Femur (tissue), 1 donor: ENCODE measurements at places on chromosomes 2 and 18.

DNA sequence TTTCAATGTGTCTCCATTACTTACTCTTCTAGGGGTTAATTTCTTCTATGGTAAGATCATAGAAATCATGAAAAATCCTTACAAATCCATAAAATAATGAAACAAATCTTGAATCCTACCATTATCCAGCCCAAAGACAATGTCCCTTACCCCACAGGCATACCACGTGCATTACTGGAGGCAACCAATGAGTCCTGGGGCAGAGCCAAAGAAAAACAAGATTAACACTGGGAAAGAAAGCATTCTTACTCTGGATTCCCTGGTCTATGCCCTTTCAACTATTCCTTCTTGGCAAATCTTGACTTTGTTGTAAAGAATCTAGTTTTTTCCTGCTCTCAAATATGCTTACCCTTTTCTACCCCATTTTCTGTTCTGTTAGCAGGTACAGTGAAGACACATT lies 3.1 kb upstream of the GALNT1 start:
- DNase-seq, result no peak

- no peak for DNase-seq
Measured at GRCh38 chr18:69956665-69957620, 9.3 kb upstream of the CD226 start.

DNA sequence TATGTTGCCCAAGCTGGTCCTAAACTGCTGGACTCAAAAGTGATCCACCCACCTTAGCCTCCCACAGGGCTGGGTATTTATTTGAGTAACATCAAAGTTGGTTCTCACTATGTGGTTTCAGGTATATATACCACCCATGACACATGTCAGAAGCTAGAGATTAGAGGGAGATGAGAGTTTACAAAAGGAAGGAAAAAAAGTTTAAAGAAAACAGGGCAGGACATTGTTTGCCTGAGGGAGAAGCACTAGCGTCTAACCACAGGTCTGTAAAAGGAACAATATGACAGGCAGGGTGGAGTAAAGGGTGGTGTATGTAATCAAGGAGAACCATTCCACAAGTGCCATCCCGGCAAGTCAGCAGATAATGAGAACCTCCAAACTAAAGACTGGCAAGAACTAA lies 8.5 kb downstream of the CEP76 start:
- no peak for DNase-seq

GRCh38 chr2:164542581-164543021 lies 78.7 kb downstream of the GRB14 start:
- no peak for DNase-seq

DNA sequence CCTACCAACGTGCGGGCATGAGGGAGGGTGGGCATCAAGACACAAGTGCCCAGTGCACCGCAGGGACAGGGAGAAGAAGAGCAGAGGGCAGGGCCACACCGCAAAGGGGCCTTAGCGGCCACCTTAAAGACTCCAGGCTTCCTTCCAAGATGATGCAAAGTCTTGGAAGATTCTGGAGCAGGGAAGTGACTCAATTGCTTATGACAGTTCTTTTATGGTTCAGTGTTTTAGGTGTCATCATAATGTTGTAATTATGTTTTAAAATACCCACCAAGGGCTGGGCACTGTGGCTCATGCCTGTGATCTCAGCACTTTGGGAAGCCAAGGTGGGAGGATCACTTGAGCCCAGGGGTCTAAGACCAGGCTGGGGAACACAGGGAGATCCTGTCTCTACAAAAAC lies 44.5 kb upstream of the SEMA4C start:
- DNase-seq, result no peak

GRCh38 chr18:74257083-74257482 lies 34.7 kb downstream of the CYB5A start:
- no peak for DNase-seq

GRCh38 chr2:37615804-37616676 lies 55.4 kb downstream of the CDC42EP3 start:
- DNase-seq, result no peak

DNA sequence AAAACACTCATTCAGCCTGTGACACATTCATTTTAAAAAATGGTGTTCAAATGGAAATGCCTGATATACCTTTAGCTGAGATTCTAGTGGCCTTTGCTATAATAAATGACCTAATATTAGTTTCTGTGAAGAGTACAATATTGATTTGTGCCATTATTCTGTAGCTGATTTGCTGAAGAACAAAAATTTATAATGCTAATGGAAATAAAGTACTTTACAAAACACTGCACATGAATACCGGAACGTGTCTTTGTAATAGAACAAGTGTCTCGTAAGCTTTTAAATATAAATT lies 138.7 kb downstream of the WDR7 start:
- DNase-seq, result no peak

GRCh38 chr18:79393635-79394533 lies 1.8 kb upstream of the NFATC1 start:
- peak; percentile 96 for DNase-seq

DNA sequence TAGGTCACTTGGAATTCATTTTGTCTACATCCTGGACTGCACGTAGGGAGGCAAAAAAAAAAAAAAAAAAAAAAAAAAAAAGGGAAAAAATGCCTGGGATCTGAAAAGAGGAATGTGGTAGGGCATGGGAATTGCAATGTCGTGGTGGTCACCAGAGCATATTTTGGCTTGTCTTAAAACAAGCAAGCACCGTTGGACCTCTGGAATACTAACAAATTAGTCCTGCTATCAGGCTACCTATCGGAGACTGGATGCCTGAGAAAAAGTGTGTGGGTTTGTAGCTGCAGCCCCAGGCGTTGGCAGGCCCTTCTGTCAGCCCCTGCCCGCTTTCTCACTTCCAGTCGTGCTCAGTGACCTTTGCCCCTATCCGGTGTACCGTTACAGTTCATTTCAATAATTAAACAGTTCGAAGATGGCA lies 588.5 kb upstream of the ZEB2 start:
- DNase-seq, result no peak

DNA sequence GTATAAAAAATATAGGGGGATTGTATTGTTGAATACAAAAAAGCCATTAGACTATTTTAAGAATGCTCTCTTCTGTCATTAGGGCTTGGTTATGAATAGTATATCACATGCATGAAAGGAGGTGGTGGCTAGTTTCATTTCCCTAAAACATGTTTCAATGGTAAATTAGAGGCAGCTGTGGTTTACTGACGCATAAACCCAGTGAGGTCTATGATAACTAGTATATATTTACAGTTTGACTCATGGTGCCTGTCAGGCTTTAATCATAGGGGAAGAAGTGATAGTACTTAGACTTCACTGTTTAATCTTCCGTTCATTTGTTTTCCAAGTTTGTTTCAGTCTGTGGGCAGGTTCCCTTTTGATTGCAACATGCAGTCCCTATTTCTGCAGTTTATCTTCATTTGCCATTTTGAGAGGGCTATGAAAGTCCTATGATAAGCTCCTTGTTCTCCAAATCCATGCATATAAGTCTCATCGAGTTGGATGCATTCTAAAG lies 55.1 kb upstream of the MAP4K3 start:
- no peak for DNase-seq

- no peak for DNase-seq
Measured at GRCh38 chr2:43087413-43087812, 139.0 kb downstream of the ZFP36L2 start.

DNA sequence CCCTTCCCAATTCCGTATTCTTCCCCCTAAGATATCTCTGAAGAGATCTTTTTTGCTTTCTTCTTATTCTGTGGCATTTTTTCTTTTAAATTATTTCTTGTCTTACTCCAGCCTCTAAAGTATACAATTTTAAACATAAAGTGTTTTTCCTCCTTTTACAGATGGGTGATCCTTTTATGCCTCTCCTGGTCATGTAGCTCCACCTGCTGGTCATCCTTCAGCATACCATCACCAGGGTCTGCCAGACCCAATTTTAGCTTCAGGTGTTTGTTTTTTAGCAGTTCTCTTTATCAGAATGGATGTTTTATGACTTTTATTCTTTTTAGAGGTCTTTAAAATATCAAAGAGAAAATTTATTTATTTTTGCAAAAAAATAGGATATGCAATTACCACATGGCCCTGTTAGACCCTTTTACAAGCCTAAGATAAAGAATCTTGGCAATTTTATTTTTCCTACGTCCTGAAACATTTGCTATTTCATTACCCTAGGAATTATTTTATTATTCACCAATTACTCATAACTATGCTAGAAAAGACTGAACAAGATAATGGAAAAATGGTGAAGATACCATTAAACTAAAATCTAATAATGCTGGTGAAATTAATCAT lies 55.5 kb downstream of the PIGN start:
- peak; percentile 76 for DNase-seq

DNA sequence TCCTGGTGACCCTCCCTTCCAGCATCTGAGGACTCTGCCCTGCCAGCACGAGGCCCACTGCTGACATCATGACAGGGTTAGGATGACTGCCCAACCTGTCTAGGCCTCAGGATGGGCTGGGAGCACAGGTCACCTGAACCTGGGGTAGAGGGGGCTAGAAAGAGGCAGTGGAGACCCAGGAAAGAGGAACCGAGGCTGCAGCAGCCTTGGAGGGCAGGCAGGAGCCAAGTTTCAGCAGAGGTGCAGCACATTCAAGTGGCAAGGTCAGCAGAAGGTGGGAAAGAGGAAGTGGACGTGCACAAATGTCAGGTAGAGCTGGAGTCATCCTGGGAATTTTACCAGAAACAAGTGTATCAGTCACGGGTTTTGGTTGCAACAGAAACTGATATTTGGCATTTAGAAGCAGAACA lies 13.6 kb upstream of the RAB10 start:
- DNase-seq, result no peak

- no peak for DNase-seq
Measured at GRCh38 chr2:25690058-25690457, 16.7 kb upstream of the DTNB start.

- no peak for DNase-seq
Measured at GRCh38 chr18:13448335-13448795, 229.8 kb downstream of the LDLRAD4 start.

DNA sequence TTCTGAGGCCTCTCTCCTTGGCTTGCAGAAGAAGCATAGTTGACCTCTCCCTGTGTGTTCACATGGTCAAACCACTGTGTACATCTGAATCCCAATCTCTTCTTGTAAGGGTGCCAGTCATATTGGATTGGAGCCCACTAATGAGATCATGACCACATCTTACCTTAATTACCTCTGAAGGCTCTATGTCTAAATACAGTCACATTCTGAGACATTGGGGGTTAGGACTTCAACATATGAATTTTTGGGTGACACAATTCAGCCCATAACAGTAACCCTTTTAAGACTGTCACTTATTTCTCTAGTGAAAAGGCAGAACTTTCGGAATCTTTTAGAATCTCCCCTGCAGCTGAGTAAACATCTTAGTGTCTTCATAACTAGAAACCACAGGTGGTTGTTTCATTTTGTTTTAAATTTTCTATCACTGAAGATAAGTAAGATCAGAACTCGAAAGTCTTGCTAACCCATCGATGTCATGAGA lies 33.3 kb downstream of the BMP10 start:
- no peak for DNase-seq

DNA sequence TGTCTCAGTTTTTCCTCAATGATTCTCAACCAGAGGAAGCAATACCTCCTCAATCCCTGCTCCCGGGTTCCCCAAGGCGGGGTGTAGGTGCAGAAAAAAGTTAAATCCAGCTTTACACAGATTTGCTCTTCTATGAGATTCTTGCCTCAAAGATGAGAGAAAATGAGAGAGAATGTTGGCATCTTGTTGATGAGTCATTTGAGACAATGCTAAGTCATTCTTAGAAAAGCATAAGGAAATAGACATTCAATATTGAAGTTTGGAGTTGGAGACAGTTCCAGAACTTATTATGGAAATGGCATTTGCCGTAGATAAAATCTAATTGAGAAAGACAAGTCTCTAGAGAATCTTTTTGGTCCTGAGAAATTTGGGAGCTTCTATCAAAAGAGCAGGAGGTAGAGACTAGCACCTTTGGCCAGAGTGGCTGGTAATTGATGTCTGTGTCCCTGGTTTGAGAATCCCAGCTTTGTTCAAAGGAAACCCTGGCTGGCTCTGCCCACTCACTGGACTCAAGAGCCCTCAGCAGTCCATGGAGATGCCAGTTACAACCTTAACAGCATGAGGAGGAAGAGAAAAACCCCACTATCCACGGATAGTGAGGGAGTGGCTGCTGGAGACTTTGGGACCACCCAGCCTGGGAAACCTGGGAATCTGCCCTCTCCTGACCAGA lies 181.2 kb downstream of the FAM124B start:
- no peak for DNase-seq

GRCh38 chr18:23442958-23443357 lies 10.1 kb upstream of the RIOK3 start:
- DNase-seq, result no peak

DNA sequence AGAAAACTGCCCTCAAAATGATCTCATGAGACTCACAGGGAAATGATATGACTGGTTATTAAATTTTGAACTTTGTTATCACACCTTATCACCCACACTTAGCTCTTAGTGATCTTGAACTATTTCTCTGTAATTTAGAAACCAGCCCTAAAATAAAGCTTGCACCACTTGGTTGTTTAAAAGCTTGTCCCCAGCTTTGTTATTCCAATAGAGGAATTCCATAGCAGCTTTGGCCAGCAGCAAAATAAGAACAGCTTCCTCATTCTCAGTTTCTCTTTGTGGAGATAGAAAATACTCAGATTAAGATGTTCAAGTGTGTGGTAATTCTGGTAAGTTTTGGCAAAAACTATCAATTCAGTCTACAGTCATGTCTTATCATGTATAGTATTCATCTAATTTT lies 54.4 kb upstream of the CCDC68 start:
- no peak for DNase-seq

DNA sequence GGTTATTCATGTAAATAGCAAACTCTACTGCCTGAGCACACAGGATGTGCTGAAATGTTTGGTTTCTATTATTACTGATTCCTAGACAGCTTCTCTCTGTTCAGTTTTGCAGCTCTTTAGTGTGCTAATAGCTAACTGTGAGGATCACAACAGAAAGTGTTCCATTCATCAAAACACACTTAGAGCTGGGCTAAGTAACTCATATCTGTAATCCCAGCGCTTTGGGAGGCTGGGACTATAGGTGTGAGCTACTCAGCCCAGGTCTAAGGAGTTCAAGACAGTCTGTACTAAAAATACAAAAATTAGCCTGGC lies 63.2 kb downstream of the MOGAT1 start:
- DNase-seq, result no peak

DNA sequence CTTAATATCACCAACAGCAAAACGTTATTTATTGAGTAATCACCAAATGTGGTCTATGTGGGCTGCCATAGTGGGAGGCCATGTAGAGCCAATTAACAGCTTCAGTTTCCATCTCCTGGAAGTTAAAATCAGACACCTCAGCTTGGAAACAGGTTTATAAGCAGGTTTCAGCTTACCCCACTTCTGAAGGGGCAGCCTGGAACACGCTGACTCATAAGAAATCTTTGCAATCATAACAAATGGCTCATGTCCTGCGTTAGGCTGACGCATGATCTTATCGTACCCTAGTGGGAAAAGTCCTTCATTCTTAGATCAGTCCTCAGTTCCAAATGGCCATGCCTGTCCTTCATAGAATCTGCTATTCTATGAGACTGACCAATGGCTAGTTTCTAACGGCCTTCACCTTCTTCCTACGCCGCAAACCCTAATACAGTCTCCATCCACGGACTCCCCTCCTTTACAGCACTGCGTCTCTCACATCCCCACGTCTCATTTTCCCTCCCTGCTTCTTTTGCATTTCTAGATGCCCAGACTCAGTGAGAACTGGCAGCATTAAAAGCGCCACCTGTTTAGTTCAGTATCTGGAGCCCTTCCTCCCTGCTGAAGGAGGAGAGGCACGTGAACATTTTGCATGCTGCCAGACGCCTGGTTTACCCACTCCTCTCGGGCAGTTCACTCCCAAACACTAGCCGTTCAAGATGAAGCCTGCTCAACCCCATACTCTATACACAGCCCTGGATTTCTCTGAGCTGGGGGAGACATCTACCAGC lies 24.2 kb upstream of the BZW1 start:
- no peak for DNase-seq
